Progenitor cell of endocrine pancreas (in vitro differentiated cells): ENCODE measurements at places on chromosomes 11 and 22. TPM values are rescaled to one million over a fixed set of nuclear protein-coding genes. Genes with fewer than 3 reads are reported as not detected.

GRM5 gene
- 0.20 and 0.26 TPM in 2 replicates for total RNA-seq

DNA sequence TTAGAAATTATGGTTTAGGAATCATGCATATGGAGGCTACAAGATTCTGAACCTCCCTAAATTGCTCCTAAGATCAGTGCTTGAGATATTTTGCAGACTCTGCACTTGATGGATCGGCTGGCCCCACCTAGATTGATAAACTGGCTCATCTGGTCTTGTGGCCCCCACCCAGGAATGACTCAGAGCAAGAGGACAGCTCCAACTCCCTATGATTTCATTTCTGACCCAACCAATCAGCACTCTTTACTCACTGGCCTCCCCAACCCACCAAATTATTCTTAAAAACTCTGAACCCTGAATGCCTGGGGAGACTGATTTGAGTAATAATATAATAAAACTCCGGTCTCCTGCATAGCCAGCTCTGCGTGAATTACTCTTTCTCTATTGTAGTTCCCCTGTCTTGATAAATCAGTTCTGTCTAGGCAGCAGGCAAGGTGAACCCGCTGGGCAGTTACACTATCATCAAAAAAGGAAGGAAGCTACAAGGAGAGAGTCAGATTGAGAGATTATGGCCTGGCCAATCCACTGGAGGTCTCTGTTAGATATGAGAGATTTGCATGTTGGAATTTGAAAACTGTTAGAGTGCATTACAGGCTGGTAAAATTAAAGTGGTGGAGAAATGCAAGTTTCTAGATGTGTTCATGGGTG is 245.8 kb downstream of the CSNK2A3 start:
- H3K36me3 ChIP-seq, result no peaks in the 10 kb centered on the region
- no peak for DNase-seq
- H3K4me3 ChIP-seq, result no peak overlapping the region
- peaks cover 3% of the 10 kb centered on the region for H3K27me3 ChIP-seq
- H3K27ac ChIP-seq, result no peak overlapping the region
- H3K4me1 ChIP-seq, result peaks cover 2% of the 10 kb centered on the region

DNA sequence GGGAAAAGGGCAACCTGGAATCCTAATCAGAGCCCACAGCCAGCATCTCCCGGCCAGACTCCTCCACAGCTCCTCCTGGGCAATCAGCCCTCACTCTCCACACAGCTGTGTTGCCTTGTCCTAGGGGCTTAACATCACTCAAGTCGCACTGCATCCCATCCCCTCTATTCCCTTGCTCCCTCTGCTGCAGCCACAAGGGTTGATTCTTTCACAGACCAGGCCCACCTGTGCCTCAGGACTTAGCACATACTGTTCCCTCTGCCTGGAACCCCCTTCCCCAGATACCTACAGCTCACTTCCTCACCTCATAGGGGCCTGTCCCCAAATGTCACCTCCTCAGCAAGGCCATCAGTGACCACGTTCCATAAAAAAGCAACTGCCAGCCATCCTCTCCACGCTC is 18.4 kb downstream of the SPATA19 start:
- DNase-seq, result no peak
- peaks cover 44% of the 10 kb centered on the region for H3K27me3 ChIP-seq
- no peak overlapping the region for H3K4me3 ChIP-seq
- no peaks in the 10 kb centered on the region for H3K36me3 ChIP-seq
- no peak overlapping the region for H3K27ac ChIP-seq

- no peak overlapping the region for H3K4me3 ChIP-seq
- no peaks in the 10 kb centered on the region for H3K36me3 ChIP-seq
- no peaks in the 10 kb centered on the region for H3K4me1 ChIP-seq
- no peak for DNase-seq
- H3K27ac ChIP-seq, result no peak overlapping the region
Measured at GRCh38 chr11:45451766-45452440, 165.8 kb upstream of the SYT13 start.

DNA sequence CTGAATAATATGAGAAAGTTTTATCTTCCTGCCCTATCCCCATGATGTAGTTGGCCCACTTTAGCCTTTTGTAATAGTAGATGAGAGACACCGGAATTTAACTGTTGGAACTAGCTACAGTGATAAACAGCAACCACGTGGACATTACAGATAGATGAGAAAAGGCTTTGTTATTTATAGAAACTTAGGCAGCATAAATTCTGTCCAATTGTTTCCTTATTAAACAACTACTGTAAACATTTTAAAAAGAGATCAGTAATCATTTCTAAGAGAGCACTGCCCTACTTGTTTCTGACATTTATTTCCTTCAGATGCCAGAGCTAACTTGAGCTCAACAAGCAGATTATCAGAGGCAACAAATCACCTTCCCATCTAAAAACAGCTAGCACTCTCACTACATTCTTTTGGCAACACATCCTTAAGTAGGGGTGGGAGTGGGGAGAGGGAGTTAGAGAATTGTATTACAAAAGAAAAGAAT is 63.1 kb downstream of the SOX6 start:
- H3K4me1 ChIP-seq, result peaks cover 30% of the 10 kb centered on the region
- no peaks in the 10 kb centered on the region for H3K36me3 ChIP-seq
- no peak for DNase-seq
- H3K4me3 ChIP-seq, result no peak overlapping the region
- H3K27me3 ChIP-seq, result peaks cover 12% of the 10 kb centered on the region

DNA sequence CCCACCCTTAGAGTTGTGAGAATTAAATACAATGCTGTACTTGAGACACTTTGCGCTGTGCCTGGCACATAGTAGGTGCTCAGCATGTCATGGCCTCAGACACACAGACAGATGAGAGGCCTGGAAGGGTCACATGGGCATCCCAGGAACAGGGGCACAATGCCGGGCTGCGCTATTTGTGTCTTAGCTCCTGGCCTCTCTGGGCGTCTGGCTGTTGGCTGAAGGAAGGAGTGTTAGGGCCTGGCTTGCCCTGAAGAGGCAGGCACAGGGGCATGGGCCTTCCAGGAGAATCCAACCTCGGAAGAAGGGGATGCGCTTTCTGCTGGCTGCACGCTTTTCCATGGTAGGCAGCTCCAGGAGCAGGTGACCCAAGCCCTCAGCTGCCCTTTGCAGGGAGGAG is 41.4 kb downstream of the ST14 start:
- H3K27me3 ChIP-seq, result no peaks in the 10 kb centered on the region
- DNase-seq, result no peak
- no peaks in the 10 kb centered on the region for H3K4me1 ChIP-seq

DNA sequence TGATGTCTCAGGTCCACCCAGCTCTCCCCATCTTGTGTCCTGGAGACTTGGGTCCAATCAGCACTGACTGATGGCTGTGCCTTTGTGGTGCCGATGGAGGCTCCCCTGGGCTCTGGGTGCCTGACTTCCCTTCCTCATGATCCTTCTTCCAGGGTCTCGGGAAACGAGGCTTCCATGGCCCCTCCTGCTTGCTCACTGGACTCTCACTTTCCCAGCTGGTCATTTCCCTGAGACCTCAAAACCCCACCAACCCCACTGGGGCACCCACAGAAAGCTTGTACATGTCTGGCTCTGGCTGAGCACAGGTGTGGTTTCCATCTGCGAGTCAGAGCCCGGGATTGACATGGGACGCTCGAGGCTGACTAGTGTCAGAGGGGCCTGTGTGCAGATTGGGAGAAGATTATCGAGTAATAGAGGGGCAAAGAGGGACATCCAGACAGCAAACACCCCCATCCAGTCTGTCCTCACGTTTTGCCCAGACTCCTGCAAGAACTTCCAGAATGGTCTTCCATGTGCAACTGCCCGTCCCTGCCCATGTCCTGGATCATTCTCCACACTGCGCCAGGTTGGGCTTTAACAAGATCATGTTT is 15.1 kb downstream of the APOL1 start:
- no peak for DNase-seq
- H3K4me1 ChIP-seq, result no peaks in the 10 kb centered on the region
- no peak overlapping the region for H3K27ac ChIP-seq
- no peaks in the 10 kb centered on the region for H3K36me3 ChIP-seq
- no peak overlapping the region for H3K4me3 ChIP-seq

- H3K4me3 ChIP-seq, result no peak overlapping the region
- H3K27ac ChIP-seq, result no peak overlapping the region
- peaks cover 29% of the 10 kb centered on the region for H3K4me1 ChIP-seq
- DNase-seq, result no peak
- H3K27me3 ChIP-seq, result no peaks in the 10 kb centered on the region
- no peaks in the 10 kb centered on the region for H3K36me3 ChIP-seq
Measured at GRCh38 chr11:114132417-114132816, 72.9 kb downstream of the ZBTB16 start.

DNA sequence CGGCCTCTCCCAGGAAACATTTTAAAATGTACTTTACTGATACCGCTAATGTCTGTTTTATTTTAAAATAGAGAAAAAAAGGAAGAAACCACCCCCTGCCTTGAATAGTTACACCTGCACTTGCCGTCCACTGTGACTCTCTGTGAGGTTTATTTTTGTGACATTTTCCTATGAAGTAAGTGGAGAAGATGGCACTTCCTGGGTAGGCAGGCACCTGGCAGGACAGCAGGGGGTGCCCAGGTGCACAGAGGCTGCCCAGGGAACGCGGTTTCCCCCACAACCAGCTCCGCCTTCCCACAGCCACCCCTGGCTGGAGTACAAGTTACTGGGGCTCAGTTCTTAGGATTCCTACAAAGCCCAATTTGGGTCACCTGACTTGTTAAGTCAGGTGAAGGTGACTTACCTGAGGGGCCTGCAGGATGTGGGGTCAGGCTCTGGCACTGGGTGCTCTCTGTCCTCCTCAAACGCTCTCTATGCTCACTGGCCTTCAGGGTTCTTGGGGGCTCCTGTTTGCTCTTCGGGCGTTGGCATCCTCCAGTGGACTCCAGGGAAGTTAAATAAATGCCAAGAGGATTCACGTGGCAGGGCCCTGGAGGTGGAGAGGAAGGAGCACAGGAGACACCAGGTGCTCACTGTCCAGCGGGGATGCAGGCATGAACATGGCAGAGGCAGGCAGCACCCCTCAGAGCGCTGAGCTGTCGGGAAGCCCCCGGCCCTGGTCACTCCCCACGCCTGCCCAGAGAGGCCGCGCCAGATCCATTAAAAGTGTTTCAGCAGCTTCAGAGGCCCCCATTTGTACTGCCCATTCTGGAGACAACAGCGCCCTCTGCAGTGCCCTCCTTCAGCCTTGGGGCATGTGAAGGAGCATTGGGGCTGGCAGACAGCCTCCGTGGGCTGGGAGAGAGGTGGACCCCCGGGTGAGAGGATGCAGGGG is 1021.2 kb downstream of the TBC1D22A start:
- DNase-seq, result no peak
- no peaks in the 10 kb centered on the region for H3K36me3 ChIP-seq
- no peak overlapping the region for H3K27ac ChIP-seq
- no peaks in the 10 kb centered on the region for H3K4me1 ChIP-seq

TYR gene
- total RNA-seq, result not detected in 2 replicates

RAB39A gene
- 2.8 and 2.9 TPM in 2 replicates for total RNA-seq

CTSW gene
- not detected in 2 replicates for total RNA-seq

DNA sequence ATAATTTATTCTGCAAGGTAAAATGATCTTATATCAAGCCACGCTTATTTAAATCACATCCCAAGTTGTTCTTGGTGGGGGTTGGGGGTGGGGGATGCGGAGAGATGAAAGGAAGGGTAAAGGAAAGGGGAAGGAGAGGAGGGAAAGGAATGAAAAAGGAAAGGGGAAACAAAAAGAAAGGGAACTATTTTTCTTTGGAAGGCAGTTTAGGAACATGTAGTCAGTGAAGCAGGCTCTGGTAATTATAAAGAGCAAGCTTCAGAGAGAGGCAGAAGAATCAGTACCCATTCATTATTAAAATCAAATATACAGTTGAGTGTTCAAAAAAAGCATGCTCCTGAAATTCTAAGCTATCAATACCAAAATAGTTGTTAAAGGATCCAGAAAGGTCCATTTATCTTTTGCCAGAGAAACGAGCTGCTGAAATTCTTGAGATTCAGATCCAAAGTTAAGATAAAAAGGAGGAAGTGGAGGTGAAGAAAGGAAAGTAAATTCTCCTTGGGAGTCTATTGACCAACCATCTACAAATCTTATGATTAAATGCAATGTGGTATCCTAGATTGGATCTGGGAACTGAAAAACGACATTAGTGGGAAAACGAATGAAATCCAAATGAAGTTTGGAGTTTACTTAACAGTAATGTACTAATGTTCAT is 107.4 kb downstream of the SGSM3 start:
- peaks cover 4% of the 10 kb centered on the region for H3K36me3 ChIP-seq
- DNase-seq, result no peak
- no peaks in the 10 kb centered on the region for H3K27me3 ChIP-seq

DNA sequence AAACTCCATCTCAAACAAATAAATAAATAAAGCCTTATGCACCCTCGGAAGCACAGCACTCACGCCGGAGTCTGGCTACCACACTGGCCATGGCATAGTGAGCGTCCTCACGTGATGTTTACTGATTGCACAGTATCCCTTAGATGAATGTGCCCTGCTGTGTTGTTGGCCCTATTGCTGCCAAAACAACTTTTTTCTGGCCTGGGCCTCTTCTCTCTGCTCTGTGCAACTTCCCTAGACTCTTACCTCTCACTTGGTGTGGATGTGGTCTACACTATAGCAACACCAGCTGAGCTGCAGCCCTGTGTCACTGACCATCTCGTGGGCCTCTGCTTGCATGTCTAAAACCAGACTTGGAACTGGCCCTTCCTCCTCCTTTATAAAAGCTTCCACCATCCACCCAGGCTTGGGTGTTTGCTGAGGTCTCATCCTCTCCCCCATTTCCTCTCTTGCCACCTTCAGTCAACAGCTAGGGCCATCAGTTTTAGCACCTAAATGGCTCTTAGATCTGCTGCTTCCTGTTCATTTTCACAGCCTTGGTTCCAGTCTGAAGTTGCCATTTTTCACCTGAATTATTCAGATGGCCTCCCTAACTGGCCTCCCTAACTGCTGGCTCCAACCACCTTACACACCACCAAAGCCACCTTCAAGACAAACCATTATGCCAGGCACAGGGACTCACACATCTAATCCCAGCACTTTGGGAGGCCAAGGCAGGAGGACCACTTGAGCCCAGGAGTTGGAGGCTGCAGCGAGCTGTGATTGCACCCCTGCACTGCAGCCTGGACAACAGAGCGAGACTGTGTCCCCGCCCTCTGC is 9.2 kb downstream of the ZNF74 start:
- H3K36me3 ChIP-seq, result peaks cover 12% of the 10 kb centered on the region
- peaks cover 12% of the 10 kb centered on the region for H3K4me1 ChIP-seq
- DNase-seq, result no peak
- no peak overlapping the region for H3K4me3 ChIP-seq

FOLR3 gene
- total RNA-seq, result 0.98 TPM in 1 of 2 replicates, not detected in the other

DNA sequence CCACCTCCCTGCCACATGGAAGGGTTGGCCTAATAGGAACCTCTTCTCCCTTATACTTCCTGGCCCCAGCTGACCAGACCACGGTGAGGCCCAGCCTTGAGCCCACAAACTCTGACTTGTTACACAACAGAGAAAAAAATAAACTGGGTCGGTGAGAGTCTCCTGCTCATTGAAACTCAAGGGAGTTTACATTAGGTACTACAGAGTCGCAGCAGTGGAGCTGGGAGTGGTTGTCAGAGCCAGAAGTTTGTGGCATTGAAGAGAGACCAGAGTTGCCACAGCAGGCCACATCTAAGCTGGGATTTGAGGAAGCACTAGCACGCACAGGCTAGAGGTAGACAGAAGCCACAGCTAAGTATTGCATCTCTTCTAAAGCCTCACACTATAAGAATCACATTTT is 296.2 kb downstream of the DDX10 start:
- peaks cover 7% of the 10 kb centered on the region for H3K27me3 ChIP-seq
- no peak overlapping the region for H3K4me3 ChIP-seq
- H3K4me1 ChIP-seq, result no peaks in the 10 kb centered on the region
- H3K36me3 ChIP-seq, result no peaks in the 10 kb centered on the region
